Central memory CD8-positive, alpha-beta T cell (primary cell): ENCODE measurements at places on chromosomes 11 and 22.

- DNase-seq: peak; percentile 3
- no peaks in the 10 kb centered on the region for H3K36me3 ChIP-seq
- H3K27ac ChIP-seq: no peak overlapping the region
- peaks cover 6% of the 10 kb centered on the region for H3K4me1 ChIP-seq
- peaks cover 20% of the 10 kb centered on the region for H3K27me3 ChIP-seq
These were observed 872.0 kb downstream of the BRD1 start for GRCh38 chr22:48955351-48956311.

DNA sequence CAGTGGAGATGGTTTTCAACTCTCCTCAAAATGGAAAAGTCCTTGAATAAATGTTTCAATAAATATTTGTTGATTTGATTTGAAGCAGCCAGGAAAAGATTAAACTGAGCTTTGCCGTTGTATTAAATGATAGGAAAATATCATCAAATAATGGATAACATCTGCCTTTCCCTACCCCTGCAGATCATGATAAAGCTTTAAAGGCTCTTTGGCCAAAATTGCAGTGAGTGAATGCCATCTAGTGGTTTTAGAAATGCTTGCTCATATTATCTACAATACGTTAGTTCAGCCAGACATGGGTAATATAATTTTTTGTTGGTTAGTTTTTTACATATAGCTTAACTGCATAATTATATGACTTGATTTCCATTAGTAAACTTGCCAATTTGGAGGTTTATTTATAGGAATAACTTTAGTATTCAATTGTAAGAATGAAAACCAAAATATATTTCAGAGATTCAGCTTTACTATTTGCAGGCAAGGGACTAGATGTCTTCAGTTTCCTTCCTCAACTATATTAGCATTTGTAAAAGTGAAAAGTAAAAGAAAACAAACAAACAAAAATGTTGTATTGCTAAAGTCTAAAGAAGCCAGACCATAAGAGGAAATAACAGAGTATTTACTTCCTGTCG, 159.2 kb downstream of the MSANTD4 start:
- no peak for DNase-seq
- H3K27ac ChIP-seq: no peak overlapping the region
- no peak overlapping the region for H3K4me3 ChIP-seq
- peaks cover 16% of the 10 kb centered on the region for H3K27me3 ChIP-seq

GRCh38 chr11:74232311-74232950, 61.3 kb downstream of the PPME1 start:
- no peaks in the 10 kb centered on the region for H3K27me3 ChIP-seq
- peaks cover 12% of the 10 kb centered on the region for H3K4me1 ChIP-seq
- DNase-seq: no peak
- H3K27ac ChIP-seq: peak overlapping the region; percentile 16
- peaks cover 7% of the 10 kb centered on the region for H3K36me3 ChIP-seq

DNA sequence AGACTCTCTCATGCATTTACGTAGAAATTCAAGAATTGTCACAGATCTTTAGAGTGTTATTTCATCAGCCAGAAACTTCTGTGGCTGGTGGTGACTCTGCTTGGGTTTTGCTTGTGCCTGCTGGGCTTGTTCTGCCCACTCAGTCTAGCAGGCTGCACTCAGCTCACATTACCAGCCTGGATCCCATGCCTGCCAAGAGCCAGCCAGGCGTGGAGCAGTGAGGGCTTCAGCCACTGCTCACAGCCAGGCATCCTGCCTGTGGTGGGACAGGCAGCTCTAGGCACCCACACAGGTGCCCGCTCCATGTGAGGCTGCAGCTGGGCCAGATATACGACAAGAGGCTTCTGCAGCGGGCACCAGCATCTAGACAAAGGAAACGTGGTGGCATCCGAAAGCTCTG, 1213.3 kb upstream of the RAG2 start:
- no peaks in the 10 kb centered on the region for H3K4me1 ChIP-seq
- no peak overlapping the region for H3K4me3 ChIP-seq
- no peak for DNase-seq
- H3K27me3 ChIP-seq: no peaks in the 10 kb centered on the region
- no peaks in the 10 kb centered on the region for H3K36me3 ChIP-seq

GRCh38 chr11:130037881-130038585, 31.7 kb upstream of the APLP2 start:
- no peak overlapping the region for H3K4me3 ChIP-seq
- DNase-seq: no peak
- H3K27ac ChIP-seq: no peak overlapping the region
- peaks cover 3% of the 10 kb centered on the region for H3K36me3 ChIP-seq
- peaks cover 36% of the 10 kb centered on the region for H3K27me3 ChIP-seq

- H3K27ac ChIP-seq: no peak overlapping the region
- H3K27me3 ChIP-seq: peaks cover 29% of the 10 kb centered on the region
- peaks cover 3% of the 10 kb centered on the region for H3K36me3 ChIP-seq
- H3K4me1 ChIP-seq: no peaks in the 10 kb centered on the region
These were observed 562.5 kb downstream of the MN1 start for GRCh38 chr22:27238935-27239510.

- H3K27me3 ChIP-seq: no peaks in the 10 kb centered on the region
- no peak overlapping the region for H3K4me3 ChIP-seq
- H3K4me1 ChIP-seq: peaks cover 12% of the 10 kb centered on the region
- no peak for DNase-seq
- H3K36me3 ChIP-seq: no peaks in the 10 kb centered on the region
- H3K27ac ChIP-seq: no peak overlapping the region
These were observed 12.9 kb upstream of the TMPRSS13 start for GRCh38 chr11:117941976-117942654.

- H3K36me3 ChIP-seq: peaks cover 4% of the 10 kb centered on the region
These were observed 70.7 kb downstream of the SIK2 start for GRCh38 chr11:111672949-111673348.

DNA sequence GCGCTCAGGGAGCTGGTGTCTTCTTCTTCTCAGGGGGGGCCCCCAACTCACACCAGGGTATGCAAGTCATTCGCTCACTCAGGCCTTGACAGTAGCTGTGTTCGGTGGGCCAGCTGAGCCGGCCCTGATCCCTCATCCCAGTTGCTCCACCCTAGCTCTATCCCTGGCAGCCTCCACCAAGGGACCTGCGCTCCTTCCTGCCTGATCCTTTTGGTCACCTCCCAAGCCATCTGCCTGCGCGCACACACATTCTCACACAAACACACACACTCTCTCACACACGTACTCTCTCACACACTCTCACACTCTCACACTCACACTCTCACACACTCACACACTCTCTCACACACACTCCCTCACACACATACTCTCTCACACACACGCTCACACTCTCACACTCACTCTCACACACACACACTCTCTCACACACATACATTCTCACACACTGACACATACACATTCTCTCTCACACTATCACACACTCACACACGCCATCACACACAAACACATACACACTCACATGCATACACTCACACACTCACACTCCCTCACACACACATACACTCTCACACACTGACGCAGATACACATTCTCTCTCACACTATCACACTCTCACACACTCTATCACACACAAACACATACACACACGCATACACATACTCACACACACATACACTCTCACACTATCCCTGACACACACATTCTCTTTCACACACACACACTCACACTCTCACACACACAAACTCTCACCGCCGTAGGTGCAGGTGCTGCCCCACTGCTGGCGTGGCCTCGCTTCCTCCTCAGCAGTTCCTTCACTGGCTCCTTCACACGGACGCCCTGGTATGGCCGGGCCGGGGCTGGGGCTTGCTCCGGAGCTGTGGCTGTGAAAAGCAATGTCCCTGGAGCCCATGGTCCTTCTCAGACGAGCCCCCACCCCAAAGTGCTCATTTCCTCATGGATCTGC, 20.8 kb downstream of the POU2AF1 start:
- no peak overlapping the region for H3K27ac ChIP-seq
- no peaks in the 10 kb centered on the region for H3K4me1 ChIP-seq
- no peaks in the 10 kb centered on the region for H3K36me3 ChIP-seq

GRCh38 chr11:120079750-120080610, 57.9 kb downstream of the TRIM29 start:
- no peak overlapping the region for H3K4me3 ChIP-seq
- peaks cover 51% of the 10 kb centered on the region for H3K27me3 ChIP-seq
- H3K4me1 ChIP-seq: peaks cover 14% of the 10 kb centered on the region
- no peak for DNase-seq

DNA sequence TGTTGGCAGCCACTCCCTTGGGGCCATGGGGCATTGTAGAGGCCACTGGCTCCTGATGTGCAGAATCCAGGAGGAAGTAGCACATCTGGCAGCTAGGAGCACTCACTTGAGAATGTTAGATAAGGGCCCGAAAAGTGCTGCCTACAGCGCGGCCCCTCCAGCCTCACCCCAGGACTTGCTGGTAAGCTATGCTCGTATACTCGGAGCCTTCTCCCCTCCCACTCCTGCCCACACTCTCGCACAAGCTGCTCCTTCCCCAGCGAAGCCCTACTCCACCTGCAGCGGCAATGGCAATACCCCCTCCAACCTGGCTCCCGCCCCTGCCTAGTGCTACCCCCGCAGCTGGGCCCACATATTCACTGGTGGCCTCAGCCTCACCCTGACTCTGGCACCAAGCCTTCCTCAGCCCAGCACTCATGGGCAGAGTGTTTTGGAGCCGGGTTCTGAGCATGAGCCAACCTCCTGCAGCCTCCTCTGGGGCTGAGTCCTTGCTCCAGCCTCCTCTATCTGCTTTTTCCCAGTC, 47.7 kb downstream of the PDE2A start:
- H3K27ac ChIP-seq: no peak overlapping the region
- DNase-seq: no peak
- peaks cover 2% of the 10 kb centered on the region for H3K36me3 ChIP-seq
- H3K4me3 ChIP-seq: no peak overlapping the region

- no peak overlapping the region for H3K27ac ChIP-seq
- DNase-seq: no peak
- no peaks in the 10 kb centered on the region for H3K36me3 ChIP-seq
- H3K27me3 ChIP-seq: peaks cover 72% of the 10 kb centered on the region
- no peak overlapping the region for H3K4me3 ChIP-seq
These were observed 39.8 kb downstream of the KREMEN1 start for GRCh38 chr22:29112681-29113080.

DNA sequence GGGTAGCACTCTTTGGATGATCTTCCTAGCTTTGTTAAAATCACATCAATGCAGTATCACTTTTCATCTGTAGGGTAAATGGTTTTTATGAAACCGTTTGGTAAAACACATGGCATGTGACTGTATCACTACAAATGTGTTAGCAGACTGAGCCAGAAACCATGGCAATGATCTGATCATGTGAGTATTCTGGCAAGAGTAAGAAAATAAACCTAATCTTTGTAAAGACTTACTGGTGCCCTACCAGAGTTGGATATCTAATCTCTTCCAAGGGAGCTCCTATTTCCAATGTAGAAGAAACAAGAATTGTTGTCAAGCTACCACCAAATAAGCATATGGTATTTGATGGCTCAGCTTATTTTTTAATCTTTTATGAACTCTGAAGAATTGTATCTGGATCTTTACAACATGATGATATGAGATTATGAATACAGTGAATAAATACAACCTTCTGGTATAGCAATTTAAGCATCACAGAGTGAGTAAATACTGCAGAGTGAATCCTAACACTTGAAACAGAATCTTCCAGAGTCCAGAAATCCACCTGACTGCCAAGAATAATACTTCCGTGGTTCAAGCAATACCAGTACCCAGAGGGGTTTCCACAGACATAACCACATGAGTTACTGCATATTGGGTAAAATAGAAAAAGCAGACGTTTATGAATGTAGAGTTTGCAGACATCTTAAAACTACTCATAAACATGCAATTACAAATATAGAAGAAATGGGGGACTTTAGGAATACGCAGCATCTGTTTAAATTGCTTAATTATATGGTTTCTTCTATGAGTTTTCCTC, 238.8 kb downstream of the TTC28 start:
- no peaks in the 10 kb centered on the region for H3K36me3 ChIP-seq
- no peaks in the 10 kb centered on the region for H3K4me1 ChIP-seq
- no peak overlapping the region for H3K4me3 ChIP-seq
- peaks cover 38% of the 10 kb centered on the region for H3K27me3 ChIP-seq

DNA sequence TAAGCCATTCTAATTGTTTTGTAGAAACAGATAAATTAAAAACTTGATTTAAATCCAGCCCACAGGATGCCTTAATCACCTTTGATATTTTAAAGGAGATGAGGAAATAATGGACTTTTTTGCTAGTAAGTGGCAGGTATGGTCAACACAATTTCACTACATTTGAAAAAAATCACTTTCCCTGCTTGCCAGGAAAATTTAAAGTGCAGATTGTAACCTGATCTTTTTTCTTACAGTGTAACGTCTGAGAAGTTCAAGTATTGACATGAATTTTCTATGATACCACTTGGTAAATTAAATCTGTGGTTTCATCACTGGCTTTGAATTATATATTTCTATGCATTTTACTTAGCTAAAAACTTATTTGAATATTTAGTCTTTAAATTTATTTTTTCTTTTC, 65.3 kb downstream of the ARHGEF12 start:
- H3K36me3 ChIP-seq: no peaks in the 10 kb centered on the region
- no peaks in the 10 kb centered on the region for H3K4me1 ChIP-seq
- no peak for DNase-seq
- no peak overlapping the region for H3K27ac ChIP-seq

DNA sequence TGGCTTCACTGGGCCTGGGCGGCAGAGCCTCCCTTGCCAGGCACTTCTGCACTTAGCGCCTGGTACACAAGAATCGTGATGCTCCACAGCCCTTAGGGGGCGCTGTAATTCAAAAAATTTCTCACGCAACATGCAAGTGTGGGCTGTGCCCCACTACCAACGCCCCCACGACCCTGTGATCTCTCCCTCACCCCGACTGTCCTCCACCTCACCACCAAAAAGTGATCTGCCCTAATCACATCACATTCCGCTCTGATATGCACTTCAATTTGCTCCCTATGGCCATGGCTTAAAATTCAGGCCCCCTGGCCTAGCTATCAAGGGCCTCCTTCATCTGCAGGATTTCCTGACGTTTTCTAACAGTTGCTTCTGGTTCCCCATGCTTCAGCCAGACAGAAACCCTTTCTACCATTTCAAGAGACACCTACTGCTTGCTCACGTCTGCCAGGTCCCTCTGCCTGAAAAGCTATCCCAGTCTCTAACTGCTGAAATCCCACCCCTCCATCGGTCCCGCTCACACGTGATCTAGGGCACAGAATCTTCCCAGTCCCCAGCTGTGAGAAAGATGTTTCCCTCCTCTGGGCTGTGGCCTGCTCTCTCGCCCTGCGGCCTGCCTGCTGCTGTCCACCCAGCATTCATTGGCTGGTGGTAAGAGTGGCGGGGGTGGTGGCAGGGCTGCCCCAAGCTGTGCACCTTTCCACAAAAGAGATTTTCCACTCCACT, 27.9 kb upstream of the LRRC32 start:
- H3K27ac ChIP-seq: no peak overlapping the region
- no peak for DNase-seq
- H3K4me3 ChIP-seq: no peak overlapping the region
- no peaks in the 10 kb centered on the region for H3K36me3 ChIP-seq

DNA sequence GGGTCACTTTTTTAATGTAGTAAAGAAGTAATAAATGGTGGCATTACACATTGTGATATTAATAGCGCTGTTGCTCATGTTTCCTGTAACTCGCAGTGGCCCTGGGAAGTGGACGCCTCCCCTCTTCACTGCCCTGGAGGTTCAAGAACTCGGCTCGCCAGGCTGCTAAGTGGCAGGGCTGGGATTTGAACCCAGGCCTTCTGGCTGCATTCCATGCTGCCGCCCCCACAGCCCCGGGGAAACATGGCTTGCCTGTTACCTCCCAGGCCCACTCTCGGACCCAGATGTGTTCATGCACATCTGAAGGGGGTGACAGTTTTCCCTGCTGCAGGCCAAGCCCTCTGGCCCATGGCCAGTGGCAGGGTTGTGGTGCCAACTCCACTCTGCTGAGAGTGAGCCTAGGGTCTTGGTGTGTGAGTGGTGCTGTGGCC, 25.0 kb upstream of the MGAT3 start:
- H3K4me1 ChIP-seq: no peaks in the 10 kb centered on the region
- H3K4me3 ChIP-seq: no peak overlapping the region
- no peak for DNase-seq
- peaks cover 20% of the 10 kb centered on the region for H3K36me3 ChIP-seq
- H3K27ac ChIP-seq: no peak overlapping the region
